ENCODE measurements at places on chromosomes 7 and 10. TPM values are rescaled to one million over a fixed set of nuclear protein-coding genes. Genes with fewer than 3 reads are reported as not detected.

The PNLIPRP3 gene
- not detected for total RNA-seq

The ASB10 gene
- not detected for total RNA-seq

The AKR1C4 gene
- not detected for total RNA-seq

The BZW2 gene
- 16.1 TPM for total RNA-seq

The NEUROG3 gene
- 0.41 TPM for total RNA-seq

The SEC31B gene
- total RNA-seq: 14.1 TPM

- DNase-seq: no peak
Measured at GRCh38 chr7:93235541-93235940, 3.4 kb downstream of the VPS50 start.

GRCh38 chr7:158274996-158275395, 312.6 kb downstream of the PTPRN2 start:
- DNase-seq: no peak

DNA sequence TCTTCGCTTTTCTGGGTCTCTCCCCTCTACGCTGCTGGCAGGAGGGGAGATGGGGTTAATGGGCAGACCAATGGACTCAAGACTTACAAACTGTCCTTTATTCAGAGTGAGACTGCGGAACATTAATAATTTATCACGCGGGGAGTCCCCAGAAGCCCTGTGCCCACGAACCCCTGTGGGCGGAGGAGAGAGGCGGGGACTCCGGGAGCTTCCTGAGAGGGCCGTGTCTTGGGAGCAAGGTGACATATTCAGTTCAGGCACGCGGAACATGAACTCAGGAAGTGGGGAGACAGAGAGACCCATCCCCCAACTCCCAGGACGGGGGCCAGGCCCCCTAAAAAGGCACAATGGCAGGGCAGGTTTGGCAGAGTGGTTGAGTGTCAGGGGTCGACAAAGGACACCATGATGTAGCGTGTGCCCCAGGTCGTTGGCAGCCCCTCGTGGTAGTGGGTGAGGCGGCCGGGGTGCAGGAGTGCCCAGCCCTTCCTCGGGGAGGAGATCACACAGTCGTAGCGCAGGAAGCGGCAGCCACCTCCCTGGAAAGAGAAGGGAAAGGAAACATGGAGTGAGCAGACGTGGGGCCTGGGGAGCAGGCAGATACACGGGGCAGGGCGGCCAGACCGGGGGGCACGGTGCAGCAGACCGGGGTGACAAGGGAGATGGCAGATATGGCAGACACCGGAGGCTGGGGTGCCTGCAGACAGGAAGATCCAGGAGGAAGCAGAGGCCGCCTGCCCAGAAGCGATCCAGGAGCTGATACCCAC, 5.2 kb upstream of the MOGAT3 start:
- no peak for DNase-seq

- no peak for DNase-seq
Measured at GRCh38 chr7:155513543-155514285, 32.6 kb downstream of the CNPY1 start.

The GCK gene
- not detected for total RNA-seq

The TUBAL3 gene
- 0.40 TPM for total RNA-seq

DNA sequence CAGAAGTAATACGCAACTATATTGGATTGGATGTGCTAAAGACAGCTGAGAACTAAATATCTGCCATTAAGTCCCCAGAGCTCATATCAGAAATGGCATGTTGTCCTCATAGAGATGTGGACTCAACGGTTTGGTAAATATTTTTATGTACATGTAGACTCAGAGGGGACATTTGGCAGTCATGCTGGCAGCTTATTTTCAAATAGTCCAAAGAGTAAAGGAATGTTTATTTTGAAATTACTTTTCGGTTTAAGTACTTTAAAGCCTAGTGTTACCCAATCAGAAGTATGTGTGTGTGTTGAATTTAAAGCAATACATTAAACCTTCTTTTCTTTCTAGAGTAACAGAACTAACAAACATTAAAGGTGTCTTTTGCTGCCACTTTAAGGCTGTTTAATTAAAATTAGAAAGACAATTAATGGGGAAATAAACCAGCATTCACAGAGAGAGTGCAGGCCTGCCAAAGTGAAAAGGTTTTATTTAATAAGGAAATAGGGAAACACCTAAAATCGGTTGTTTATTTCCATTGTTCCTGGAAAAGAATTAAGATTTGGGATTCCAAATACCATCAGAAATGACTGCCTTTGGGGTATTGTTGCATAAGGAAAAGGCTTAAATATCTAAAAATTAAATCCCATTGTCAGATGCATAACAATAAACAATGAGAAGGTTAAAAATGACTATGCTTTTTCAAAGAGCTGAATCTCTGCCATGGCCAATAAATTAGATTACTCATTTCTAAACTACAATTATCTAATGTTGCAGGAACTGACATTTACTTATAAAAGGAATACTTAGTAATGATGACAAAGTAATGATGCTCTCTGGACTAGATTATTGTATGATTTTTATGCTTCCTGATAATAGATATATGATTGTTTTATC, 113.4 kb upstream of the AHR start:
- DNase-seq: no peak

GRCh38 chr10:16964576-16965343, 147.5 kb upstream of the RSU1 start:
- no peak for DNase-seq

The CTAGE8 gene
- total RNA-seq: 10.3 TPM

- DNase-seq: no peak
Measured at GRCh38 chr10:113524539-113525490, 28.0 kb upstream of the HABP2 start.

GRCh38 chr7:132871419-132871818, 210.5 kb downstream of the CHCHD3 start:
- DNase-seq: no peak

The PLEKHS1 gene
- total RNA-seq: 10.1 TPM

GRCh38 chr7:45984386-45985295, 63.6 kb upstream of the IGFBP3 start:
- no peak for DNase-seq

DNA sequence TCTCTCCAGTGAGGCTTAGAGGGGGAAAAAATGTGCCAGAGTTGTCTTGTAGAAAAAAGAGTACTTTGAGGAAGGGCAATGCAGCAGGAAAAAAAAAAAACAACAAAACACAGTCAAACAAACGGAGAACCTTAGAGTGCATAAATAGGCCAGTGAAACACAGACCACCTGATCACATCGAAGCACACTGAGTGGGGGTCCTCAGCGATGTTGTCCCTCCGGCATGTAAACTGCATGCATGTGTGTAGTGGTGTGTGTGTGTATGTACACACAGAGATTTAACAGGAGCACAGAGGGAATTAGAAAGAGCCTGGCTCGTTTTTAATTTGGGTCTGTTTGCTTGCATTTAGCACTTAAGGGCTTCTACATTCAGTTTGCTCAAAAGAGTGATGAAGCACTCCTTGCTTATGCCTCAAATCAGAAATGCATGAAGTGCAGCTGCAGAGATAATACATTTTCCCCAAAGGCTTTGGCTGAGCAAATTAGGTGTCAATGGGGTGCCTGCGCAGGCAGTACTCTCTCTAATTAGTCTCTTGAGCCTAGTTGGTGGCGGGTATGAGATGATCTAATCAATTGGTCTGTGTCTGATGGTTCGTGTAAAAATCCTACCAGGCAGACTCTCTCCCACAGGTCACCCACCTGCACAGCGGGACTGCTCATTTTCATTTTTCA, 62.7 kb upstream of the FZD1 start:
- DNase-seq: no peak

The AMZ1 gene
- total RNA-seq: not detected

- no peak for DNase-seq
Measured at GRCh38 chr10:32315424-32315823, 31.5 kb downstream of the EPC1 start.

The HMX3 gene
- 1.2 TPM for total RNA-seq

DNA sequence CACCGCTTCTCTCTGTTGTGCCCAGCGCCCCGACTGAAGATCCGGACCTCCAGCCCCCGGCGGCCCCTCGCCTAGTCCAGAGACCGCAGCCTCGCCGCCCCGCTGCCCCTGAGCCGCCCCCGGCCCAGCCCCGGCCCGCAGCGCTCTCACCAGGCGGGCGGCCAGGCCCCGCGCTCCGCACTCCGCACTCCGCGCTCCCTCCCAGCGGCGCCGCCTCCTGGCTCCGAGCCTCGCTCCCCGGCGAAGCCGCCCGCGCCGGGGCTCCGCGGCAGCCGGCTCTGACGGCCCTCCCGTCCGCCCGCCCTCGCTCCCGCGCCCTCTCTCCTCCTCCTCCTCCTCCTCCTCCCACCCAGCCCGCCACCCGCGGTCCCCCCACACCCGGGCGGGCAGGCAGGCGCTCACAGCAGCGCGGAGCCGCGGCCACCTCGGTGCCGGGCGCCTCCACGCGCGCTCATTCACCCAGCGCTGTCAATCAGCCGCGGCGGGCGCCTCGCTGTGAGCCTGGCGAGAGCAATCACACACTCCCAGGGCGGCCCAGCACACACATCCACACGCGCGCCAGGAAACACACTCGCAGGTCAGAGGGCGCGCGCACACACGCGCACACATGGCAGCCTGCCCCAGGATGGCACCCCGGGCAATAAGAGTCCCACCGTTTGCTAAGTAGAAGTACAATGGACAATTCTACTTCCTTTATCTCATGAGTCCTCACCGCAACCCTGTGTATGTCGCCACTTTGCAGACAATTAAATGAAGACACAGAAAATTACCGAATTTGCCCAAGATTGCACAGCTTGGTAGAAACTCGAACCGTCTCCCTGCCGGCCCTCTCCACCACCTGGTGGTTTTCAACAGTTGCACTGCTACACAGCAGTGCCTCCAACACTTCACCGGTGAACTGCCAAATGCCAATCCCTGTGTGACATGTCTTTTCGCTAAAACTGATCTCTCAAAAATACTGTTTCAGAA, at the start of gene PRRT4:
TSS of gene PRRT4 (minus strand) at position 280 of the 969 bp plus-strand sequence.
- DNase-seq: peak; percentile 27

GRCh38 chr7:134985894-134986362, 380 bp upstream of the AGBL3 start:
- no peak for DNase-seq
